ENCODE measurements at places on chromosomes 13 and 19. TPM values are rescaled to one million over a fixed set of nuclear protein-coding genes. Genes with fewer than 3 reads are reported as not detected.

EBI3 gene
- 0.18 TPM for total RNA-seq

KLK15 gene
- 0.09 TPM for total RNA-seq

OR7D2 gene
- not detected for total RNA-seq

ZNF729 gene
- total RNA-seq: not detected

TEX26 gene
- not detected for total RNA-seq

FFAR2 gene
- not detected for total RNA-seq

SMAD9 gene
- total RNA-seq: 1.8 TPM

LAIR1 gene
- total RNA-seq: not detected

KLK3 gene
- not detected for total RNA-seq

FOSB gene
- 0.27 TPM for total RNA-seq

SLC6A16 gene
- total RNA-seq: 0.09 TPM

NKPD1 gene
- total RNA-seq: 0.09 TPM

Measured in endothelial cell of coronary artery (primary cell).